ENCODE measurements at places on chromosomes 6 and 20. TPM values are rescaled to one million over a fixed set of nuclear protein-coding genes. Genes with fewer than 3 reads are reported as not detected.

UBE2J1 gene
- 22.8 TPM for polyA plus RNA-seq

DNA sequence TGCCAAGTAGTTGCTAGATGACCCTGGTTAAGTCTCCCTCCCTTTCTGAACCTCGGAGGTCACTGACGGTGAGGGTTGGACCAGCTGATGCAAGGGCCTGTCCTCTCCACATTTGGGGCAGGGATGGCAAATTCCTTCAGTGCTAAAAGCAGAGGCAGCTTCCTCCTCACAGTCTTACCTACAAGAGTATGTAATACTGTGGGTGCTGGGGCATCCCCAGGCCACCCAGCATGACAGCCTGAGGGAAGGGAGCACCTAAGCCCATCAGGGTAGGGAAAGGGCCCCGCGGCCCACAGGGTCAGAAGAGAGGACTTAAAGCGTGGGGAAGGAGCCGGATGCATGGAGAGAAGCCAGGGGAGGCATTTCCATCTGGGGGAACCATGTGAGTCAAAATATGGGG lies 38.0 kb downstream of the TGM3 start:
- no peak overlapping the region for H3K27ac ChIP-seq
- no peaks in the 10 kb centered on the region for H3K36me3 ChIP-seq
- no peaks in the 10 kb centered on the region for H3K27me3 ChIP-seq
- H3K4me1 ChIP-seq = no peaks in the 10 kb centered on the region

SOX18 gene
- 36.5 TPM for polyA plus RNA-seq

DNA sequence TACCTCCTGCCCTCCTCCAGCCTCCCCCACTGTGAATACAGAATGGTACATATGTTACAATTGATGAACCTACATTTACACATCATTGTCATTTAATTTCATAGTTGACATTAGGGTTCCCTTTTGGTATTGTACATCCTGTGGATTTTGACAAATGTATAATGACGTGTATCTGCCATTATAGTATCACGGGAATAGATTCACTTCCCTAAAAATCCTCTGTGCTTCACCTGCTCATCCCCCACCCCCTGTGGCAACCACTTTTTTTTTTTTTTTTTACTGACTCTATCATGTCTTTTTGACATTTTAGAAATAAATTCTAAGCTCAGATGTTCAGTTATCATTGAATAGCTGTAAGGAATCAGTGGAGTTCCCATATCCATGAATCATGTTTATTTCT lies 30.4 kb downstream of the HECA start:
- peaks cover 5% of the 10 kb centered on the region for H3K4me1 ChIP-seq
- H3K4me3 ChIP-seq = no peak overlapping the region
- H3K27ac ChIP-seq = no peak overlapping the region
- H3K27me3 ChIP-seq = no peaks in the 10 kb centered on the region
- no peak for DNase-seq

- no peak overlapping the region for H3K27ac ChIP-seq
- no peaks in the 10 kb centered on the region for H3K4me1 ChIP-seq
- DNase-seq = no peak
- no peaks in the 10 kb centered on the region for H3K27me3 ChIP-seq
- no peak overlapping the region for H3K4me3 ChIP-seq
- H3K36me3 ChIP-seq = no peaks in the 10 kb centered on the region
Measured at GRCh38 chr6:44171899-44172546, 13.4 kb downstream of the CAPN11 start.

BMP7 gene
- polyA plus RNA-seq = 11.3 TPM
